ENCODE measurements at places on chromosomes 2 and 18.

GRCh38 chr2:214322662-214323061, 88.2 kb upstream of the VWC2L start:
- no peak for DNase-seq

- no peak for DNase-seq
These were observed 37.4 kb downstream of the ARL4C start for GRCh38 chr2:234459401-234460009.

DNA sequence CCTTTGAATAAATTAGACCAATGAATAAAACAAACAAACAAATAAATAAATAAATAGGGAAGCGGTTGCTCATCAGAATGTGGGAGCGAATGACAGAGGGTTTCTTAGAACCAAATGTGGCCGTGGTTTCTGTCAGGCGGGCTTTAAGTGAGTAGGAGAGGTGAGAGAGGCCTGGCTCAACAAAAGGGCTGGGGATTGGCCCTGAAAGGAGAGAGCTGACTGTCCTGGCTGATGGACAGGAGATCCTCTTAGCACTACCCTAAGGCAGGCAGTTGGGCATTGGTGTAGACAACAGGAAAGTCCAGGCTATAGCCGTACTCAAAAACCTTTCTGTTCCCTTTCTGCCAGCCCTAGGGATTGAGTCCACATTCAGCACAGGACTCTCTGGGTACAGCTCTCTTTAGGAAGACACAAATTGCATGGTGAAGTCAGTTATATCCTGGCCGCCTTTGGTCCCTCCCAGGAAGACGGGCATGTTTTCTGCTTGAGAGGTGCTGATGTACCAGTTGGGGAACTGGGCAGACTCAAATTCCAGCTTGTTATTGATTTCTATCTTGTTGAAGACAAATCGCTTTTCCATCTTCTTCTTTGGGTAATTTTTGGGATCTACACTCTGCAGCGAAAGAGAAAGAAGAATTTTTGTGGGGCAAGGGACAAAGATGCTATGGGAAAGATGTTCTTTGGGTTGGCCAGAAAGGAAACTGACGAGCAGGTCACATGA, 6.5 kb downstream of the IL1B start:
- DNase-seq = no peak

DNA sequence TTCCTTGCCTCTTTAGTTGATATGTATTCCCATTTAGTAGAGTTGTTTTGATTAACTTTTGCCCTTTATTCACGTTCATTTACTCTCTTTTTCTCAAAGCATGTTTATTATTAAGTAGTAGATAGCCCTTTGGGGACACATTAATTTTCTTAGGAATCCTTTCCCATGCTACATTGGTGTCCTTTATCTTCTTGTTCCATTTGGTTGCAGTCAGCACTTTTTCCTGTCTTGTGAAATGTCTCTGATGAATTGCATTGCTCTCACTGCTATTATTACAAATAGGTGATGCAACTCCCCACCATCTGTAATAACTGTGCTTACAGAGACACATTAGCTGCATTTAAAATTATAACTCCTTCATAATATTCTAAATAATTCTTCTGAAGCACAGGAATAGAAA, 428.5 kb upstream of the CNTNAP5 start:
- DNase-seq = no peak

DNA sequence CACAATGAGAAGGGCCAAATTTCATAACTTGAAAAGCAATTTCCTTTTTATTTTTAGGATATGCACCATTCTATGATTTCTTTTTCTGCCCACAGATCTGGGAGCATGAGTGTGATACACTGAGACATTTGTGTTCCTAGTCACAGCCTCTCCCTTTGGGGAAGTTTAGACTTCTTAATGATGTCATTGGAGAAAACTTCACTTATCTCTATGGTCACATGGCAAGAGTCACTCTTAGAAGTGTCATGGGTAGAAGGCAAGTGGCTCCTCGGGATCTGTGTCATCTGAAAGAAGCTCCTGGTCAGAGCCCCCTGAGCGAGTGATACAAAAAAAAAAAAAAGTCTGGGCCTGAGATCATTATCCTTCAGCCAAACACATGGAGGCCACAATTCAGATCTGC, 62.5 kb upstream of the LGALSL start:
- no peak for DNase-seq

- no peak for DNase-seq
These were observed 15.4 kb upstream of the ACYP2 start for GRCh38 chr2:54099829-54100585.

DNA sequence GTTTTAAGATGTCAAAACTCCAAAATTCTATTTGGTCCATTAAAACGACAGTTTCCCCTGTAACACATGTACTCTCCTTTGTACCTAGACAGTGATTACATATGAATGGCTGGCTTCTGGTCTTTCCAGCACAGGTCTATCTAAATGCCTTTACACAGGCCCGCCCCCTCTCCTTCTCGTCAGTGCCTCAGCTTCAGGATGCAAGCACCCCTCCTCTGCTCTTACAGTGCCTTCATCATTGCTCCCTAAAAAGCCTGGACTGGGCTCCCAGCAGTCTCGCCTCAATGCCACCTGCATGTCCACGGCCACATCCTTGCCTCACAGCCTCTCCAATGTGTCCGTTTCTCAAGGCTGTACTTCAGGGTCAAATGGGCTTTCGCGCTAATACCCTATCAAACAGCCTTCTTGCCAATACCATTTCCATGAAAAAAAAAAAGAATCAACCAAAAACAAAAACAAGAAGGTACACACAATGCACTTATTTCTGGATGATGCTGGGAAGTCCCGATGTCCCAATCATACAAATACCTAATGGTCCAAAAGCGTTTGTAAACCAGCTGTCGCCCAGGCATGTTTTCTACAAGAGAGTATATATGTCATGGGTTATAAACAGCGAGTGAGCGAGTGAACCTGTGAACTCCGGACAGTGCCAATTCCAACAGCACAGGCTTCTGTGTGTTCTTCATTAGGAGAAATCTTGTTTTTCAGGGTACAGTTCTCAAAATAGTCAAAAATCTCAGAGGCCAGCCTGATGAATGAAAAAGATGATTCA, 77.2 kb downstream of the EIPR1 start:
- no peak for DNase-seq

DNA sequence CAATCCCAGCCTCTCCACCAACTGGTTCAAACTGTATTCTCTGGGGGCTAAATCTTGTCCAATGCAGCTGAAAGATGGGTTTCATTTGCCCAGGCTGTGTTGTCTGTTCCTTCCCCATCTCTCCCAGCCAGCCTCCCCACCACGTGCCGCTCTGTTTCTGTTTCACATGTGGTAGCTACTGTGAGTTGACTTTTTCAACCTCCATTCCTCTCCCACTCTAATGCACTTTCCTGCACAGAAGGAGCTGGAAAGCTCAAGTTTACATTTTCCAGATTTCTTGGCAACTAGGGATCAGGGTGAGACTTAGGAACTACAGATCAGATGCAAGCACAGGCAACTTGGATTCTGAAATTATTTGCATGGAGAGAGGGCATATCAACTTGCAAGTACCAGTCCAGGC, 19.0 kb upstream of the NPAS2 start:
- DNase-seq = no peak

All from stimulated activated CD4-positive, alpha-beta T cell treated with anti-CD3 and anti-CD28 coated beads, Interleukin-1b, Interleukin-23, amount 100 ng/mL, for 1 hour (primary cell).